Central memory CD4-positive, alpha-beta T cell (primary cell): ENCODE measurements at places on chromosomes 3 and 15.

DNA sequence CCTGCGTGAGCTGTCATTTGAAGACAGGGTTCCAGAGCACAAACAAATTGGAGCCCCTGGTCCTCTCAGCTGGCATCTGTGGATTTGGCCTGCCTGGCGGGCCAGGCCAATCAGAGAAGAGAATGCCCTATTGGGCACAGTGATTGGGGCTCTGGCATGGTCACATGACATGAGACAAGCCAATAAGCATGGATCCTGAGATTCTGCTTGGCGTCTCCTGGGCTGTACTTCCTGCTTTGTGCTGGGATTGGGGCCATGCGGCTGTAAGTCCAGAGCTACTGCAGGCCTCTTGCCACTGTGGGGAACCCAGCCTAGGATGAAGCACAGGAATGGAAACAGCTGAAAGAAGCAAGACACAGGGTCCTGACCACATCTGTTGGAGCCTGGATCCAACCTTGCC, 121.4 kb downstream of the FBLN2 start:
- no peak for DNase-seq

DNA sequence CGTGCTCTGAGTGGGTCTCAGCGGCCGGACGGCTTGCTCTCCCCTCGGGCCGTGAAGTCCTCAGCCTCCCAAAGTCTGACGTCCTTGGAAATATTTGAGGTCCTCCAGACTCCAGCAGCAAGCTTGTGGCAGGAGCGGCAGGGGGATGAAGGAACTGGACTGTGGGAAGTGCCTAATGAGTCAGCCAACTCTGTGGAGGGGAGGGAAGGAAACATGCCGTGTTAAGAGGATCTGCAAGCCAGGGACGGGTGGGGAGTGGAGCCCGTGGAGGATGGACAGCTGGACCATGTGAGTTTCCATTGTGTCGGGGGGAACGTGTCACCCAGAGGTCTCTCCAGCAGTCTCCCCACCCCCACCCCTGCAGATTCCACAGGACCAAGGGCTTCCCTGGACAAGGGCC, 39.4 kb upstream of the IDH2 start:
- DNase-seq = no peak

DNA sequence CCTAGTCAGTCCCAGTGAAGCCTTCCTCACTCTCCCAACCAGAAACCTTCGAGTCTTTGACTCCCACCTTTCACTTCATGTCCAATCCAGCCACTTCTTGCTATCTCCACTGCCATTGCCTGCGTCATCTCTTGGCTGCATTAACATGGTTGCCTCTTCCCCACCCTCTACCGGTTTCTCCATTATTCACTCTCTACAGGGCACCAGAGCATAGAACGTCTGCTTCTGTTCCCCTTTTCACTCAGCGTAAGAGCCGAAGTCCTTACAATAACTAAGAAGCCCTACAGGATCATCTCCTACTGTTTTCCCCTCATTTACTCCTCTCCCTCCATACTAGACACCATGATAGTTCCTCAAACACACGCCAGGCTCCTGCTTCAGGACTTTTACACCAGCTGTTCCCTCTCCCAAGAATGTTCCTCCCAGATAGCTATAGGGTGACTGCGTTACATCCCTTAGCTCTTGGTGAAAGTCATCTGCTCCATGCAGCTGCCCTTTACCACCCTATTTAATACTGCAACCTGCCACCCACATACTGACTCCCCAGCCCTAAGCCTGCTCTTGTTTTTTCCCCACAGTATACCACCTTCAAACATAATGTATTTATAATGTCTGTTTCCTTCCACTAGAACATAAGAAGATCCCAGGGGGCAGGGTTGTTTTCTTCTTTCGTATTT, 30.9 kb downstream of the RCN2 start:
- DNase-seq = no peak

- no peak for DNase-seq
These were observed 54.5 kb downstream of the ATR start for GRCh38 chr3:142523921-142524566.

DNA sequence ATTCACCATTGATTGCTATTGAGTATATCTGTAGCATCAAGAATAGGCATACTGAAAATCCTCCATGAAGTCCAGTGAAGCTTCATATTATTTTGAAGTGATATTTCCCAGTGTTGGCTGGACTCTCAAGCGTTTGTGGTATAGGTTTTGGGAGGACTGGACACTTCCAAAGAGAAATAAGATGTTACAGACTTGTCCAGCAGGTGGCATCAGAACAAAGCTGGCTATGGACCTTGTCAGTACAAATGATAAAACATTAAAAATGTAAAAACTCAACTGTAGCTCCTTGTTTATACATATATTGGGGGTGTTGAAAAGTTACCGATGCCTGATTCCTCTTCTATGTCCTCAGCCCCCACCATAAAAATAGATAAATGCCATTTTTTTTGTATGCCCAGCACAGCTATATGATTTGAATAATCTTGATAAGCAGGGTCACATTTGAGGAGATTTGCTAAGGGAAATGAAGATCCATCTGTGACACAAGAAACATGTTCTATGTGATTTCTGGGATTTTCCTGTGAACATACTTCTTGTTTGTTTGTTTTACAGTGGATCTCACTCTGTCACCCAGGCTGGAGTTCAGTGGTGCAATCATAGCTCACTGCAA, 54.5 kb upstream of the GOLGA6B start:
- DNase-seq = peak; percentile 3

GRCh38 chr3:64576211-64576775, 111.5 kb downstream of the ADAMTS9 start:
- no peak for DNase-seq
